ENCODE measurements at places on chromosomes 2 and 18.
A peak's percentile ranks its signal among the peaks of the same experiment; 100 is the strongest.

- DNase-seq: no peak
These were observed 6.0 kb upstream of the FAM98A start for GRCh38 chr2:33605056-33605455.

GRCh38 chr2:1307670-1308069 is 105.6 kb upstream of the TPO start:
- no peak for DNase-seq

DNA sequence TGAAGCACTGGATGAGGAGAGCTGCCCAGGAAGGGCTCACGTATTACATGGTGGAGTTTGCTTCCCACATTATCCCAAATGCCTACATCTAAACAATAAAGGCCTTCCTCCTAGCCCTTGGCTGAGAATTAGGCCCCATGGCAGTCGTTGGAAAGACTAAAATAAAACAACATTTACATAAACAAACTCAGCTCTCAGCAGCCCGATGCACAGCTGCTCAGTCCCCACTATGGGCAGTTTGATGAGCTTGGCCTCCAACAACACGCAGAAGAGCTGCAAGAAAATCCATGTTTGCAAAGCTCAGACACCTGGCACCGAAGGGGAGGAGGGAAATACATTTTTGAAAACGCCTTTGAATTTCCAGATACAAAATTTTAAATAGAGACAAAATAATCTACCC is 352.4 kb downstream of the EIPR1 start:
- DNase-seq: peak; percentile 47

- no peak for DNase-seq
These were observed 300.6 kb downstream of the AFF3 start for GRCh38 chr2:99841749-99842148.

GRCh38 chr2:179051250-179051649 is 1.3 kb upstream of the CCDC141 start:
- DNase-seq: no peak

DNA sequence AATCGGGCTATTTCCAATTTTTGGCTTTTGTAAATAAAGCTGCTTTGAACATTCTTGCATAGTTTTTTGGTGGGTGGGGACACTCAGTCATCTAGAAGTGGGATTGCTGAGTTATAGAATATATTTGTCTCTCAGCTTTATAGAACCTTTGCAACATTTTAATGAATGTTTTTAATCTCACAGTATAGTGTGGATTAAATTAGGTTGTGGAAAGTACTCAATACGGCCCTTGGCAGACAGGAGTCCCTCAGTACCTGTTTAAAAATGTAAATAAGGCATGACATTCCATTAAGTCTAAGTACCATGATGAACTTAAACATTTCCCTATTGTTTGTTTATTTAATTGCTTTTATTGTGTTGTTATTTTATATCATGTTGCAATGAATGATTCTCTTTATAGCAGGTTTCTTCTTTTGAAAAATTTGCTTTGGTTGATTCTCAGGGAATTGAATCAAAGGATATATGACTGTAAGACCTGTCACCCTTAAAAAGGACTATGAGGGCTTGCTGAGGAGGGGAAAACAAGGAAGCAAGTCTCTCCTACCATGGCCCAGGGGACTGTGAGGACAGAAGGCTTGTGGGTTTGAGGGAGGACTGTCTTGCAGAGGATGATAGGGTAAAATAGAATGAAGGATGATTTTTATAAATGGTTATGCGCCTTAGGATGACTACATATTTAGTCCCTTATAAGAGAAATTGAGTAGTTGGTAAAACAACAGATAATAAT is 165.1 kb downstream of the RPIA start:
- DNase-seq: no peak

GRCh38 chr18:43870626-43871025 is 593.3 kb upstream of the SYT4 start:
- DNase-seq: no peak

DNA sequence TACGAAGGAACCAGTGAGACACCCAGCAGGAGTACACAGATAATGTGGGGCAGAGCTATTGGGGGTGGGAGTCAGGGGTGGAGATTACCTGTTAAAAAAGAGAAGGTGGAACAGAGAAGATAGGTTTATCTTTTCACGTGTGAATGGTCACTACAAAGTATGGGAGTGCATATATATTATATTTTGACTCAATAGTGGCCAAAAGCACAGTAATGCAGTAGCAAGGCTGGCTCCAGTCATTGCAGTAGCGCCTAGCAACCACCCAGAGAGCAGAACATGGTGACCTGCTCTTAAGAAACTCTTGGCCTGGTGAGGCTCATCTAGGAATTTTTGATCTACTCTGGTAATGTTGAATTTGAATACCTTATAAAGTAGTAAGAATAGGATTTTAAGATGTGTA is 1.0 kb downstream of the IMPACT start:
- peak; percentile 43 for DNase-seq

DNA sequence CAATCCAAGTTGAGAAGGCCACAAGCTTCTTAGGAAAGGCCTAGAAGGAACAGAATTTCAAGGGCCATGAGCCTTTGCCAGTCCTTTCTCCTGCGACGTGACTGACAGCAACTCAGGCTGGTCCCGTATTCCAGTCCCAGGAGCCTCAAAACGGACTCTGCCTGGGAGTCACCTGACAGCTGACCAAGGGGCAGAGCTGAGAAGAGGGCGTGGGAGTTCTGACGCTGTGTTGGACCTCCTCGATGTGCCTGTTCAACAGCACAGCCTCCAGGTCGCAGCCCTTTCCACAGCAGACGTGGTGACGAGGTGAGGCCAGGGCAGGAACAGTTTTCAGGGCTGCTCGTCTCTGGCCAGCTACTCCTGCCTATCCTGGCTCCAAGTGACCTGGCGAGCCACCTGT is 37.6 kb downstream of the CENPO start:
- no peak for DNase-seq

DNA sequence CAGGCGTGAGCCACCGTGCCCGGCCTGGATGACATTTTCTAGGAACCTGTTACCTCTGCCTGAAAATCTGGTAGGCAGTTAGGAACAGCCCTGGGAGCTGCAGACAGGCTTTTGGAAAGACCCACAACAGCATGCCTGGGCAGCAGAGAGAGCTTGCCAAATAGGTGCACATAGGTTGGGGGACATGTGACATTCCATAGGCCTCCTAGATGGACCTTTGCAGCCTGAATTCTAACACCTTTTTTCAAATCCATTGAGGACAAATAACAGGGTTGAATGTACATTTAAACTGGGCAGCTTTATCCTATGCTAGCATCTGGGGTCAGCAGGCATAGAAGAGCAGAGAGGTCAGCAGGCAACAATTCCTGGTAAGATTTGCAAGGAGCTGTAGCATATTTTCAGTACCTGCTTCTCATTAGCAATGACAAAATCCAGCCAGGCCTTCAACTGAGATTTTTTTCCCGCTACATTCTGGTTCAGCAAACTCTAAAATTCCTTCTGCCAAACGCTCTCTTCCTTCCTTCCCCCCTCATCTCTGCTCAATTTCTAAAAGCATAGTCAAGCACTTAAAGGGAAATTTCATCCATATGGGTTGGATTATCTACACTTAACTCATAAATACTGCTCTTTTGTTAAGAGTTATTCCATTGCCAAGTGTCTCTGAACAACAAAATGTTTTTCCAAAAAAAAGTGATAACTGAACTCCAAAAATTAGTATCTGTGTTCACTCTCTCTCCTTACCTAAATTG is 75.2 kb downstream of the SOWAHC start:
- no peak for DNase-seq

DNA sequence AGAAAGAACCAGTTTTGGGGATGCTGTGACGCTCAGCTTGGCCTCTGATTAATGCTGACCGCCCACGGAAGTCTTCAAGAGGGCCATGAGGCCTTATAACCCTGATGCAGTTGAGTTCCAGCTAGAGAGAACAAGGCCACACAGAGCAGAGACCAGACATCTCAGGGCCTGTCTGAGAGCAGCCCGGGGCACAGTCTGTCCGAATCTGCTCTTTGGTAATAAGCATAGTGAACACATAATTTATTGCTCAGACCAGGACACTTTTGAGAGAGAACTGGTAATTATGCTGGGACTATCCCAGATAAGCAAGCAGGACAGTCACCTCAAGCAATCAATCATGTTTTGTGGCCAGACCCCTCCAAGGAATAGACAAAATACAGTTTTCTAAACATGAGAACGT is 68.5 kb downstream of the STPG4 start:
- no peak for DNase-seq

DNA sequence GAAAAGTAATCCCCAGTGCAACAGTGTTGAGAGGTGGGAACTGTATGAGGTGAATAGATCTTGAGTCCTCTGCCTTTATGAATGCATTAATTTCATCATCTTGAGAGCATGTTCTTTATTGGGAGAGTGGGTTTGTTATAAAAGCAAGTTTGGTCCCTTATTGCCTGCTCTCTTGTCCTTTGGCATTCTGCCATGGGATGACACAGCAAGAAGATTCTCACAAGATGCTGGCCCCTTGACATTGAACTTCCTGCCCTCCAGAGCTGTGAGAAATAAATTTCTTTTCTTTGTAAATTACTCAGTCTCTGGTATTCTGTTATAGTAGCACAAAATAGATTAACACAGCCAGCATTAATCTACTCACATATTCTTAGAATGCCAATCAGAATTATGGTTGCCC is 108.6 kb downstream of the EHBP1 start:
- no peak for DNase-seq

DNA sequence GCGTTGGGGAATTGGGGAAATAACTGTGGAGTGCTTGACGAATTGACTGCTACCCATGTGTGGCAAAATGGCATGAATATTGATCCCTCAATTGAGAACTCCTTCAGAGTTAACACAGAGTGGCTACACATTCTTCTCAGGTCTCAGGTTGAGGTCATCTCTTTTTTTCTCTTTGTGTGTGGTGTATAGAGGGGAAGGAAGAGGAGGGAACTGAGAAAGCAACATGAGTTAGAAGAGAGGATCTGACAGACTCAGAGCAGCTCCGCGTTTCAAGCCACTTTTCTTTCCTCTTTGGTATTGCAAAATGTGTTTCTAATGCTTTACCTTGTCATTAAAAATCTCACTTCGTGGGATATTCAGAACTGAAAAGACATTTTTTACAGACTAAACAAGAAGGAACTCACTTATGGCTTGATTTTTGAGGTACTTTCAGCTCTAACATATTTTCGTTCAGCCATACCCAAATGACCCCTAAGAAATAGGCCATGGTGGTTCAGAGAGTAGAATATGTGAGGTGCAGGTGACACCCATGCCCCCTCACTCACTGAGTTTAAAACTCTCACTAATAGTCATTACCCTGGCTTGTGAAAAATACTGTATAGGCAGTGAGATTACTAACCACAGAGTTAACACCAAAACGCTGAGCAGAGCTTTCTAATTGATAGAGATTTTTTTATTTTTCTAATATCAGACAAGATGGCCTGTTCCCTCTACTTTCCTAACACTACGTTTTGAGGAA is 22.5 kb downstream of the STAT4 start:
- DNase-seq: no peak

DNA sequence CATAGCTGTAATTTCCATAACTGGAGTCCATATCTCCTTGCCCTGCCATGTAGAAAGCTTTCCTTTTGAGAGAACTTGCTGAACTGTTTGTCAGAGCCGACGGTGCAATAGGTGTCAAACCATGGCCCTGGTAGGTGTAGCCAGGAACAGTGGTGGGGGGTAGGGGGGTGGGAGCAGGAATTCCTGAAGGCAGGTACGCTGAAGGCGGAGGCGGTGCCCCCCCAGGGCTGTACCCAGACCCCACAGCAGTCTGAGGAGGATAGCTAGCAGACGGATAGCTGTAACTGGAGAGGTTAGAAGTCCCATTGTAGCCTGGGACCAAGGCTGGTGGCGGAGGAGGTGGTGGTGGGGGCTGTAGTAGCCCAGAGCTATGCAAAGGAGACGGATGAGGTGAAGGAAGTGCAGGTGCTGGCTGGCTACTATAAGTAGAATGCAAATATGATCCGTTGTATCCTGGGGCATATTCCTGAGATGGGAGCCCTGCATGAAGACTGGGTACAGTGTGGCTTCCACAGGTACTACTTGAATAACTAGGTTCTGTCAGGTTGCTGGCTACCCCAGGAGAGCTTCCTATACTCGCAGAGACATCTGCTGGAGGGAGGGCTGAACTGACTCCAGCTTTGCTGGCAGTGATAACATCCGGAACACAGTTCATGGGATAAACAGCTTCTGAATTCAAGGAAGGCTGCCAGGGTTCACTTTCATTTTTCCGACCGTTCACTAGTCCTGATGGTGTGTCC is 124.8 kb downstream of the FIGN start:
- no peak for DNase-seq
